ENCODE measurements at places on chromosomes 3 and 15.

DNA sequence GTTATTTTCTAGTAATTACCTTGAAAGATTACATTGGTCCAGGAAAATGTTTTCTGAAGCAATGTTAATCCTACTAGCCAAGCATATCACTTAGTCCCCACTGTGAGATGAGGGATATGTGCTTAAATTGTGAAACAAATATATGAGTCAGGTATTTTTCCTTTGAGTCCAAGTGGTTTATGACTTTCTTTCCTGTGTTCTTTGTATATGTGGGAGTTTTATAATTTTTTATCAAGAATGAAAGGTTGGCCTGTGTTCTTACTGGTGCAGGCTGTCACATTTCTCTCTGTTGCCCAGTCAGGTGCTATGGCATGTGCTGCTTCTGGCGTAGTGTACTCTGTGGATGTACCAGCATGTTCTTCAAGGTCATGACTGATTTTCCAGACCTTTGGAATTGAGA lies 147.4 kb downstream of the CMSS1 start:
- no peak for DNase-seq

GRCh38 chr3:192106543-192106942 lies 620.8 kb downstream of the FGF12 start:
- DNase-seq: no peak

DNA sequence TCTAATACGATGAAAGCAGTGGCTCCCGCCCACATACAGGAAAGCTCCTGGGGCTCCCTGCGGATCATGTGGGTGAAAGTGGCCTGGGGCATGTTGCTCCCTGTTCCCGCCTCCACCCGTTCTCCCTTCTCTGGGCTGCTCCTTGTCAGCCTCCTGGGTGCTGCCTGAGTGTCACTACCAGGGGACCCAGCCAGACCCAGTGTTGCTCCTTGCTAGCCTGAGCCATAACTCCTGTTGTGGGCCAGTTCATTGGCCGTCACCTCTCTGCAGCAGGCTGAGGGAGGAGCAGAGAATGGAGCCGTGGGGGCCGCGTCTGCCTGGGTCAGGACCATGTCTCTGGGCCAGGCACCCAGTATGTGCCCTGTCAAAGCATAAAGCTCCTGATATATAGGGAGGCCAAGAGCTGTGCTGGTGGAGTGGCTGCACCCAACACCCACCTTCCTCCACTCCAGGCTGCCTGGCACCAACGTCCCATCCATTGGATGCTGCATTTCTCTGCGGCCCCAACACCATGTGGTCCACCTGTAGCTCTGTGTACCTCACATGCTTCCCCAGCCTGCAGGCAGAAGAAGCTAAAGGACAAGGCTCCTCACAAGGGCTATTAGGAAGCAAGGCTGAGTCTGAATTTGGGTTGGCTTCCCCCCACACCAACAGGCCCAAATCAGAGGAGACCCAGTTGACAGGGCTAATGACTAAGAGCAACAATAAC lies 40.5 kb downstream of the KLF13 start:
- no peak for DNase-seq

GRCh38 chr3:94935738-94936580 lies 873.1 kb downstream of the NSUN3 start:
- no peak for DNase-seq

GRCh38 chr3:183762304-183762703 lies 63.1 kb downstream of the MAP6D1 start:
- no peak for DNase-seq

GRCh38 chr3:194137008-194137505 lies 1.1 kb downstream of the HES1 start:
- DNase-seq: no peak

GRCh38 chr15:85404918-85405866 lies 24.8 kb downstream of the AKAP13 start:
- no peak for DNase-seq

Data from GM10248 (cell line).